Midbrain (tissue), 1 donor: ENCODE measurements at places on chromosomes 3 and 15.

DNA sequence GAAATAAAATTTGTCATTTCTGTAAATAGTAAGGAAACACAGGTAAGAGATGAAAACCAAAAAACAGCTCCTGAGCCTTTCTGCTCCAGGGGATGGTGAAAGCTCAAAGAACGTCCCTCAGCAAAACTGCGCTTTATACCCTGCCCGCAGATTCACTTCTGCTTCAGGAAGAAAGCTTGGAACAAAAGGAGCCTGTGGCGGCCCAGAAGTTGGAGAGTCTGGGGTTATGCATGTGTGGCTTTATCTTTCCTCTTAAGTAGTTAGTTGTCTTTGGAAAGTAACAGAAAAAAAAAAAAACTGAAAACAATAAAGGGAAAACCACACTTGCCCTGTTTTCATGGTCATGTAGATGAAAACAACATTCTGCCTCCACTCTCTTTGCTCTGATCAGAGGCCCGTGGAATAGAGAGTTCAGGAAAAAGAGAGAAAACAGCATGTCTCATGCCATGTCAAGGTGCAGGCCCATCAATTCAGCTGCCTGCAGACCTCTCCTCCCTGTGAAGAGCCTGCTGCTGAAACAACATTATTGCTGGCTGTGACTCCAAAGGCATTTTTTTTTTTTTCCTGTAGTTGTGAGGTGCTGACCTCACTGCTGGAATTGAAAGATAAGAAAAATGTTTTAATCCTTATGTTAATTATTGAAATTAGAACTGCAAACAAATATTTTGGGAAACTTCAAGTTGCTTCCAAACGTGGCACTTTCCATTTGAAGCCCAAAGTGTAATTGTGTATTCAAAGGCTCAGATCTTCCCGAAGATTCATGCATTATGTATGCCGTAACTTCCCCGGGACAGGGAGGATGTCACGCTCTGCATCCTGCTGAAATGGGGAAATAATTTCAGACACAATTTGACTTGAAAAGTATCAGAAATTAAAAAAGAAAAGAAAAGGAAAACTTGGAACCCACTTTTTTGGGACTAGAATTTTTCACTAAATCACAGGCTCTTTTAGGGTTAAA, 108.4 kb upstream of the ZNF385D start:
- DNase-seq = no peak

DNA sequence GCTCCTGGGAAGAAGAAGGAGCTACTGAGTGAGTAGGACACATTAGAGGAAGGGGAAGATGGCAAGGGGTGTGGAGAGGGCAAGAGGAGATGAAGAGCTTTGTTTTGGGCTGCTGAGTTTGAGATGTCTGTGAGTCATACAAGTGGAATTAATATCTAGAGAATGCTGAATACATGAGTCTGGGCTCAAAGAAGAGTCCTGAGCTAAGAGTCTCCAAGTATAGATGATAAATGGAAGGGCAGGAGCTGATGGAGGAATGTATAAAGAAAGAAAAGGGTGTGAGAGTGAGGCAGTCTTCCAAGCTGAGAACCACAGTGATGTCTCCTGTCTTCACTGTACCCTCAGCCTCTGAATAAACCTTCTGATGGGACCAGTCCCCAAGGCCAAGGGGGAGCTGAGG, 205.5 kb upstream of the MRPL3 start:
- DNase-seq = no peak

DNA sequence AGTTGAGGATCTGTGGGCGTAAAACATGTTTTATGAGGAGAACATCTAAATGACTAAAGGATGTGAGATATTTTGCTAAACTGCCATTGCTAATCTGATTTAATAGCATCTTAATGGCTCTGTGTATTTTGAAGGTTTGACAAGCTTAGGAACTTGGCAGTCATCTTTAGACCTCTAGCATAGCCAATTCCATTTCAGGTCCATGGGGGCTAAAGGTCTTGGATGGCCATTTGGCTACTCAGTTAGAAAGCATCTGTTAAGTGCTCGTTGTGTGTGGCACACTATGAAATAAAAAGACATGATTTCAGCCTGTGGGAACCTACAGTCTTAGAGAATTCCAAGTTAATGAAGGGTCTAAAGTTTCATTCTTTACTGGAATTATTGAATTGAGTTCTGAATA, 236.2 kb downstream of the IL5RA start:
- no peak for DNase-seq

GRCh38 chr3:128846486-128846891, 32.9 kb upstream of the ACAD9 start:
- DNase-seq = no peak

DNA sequence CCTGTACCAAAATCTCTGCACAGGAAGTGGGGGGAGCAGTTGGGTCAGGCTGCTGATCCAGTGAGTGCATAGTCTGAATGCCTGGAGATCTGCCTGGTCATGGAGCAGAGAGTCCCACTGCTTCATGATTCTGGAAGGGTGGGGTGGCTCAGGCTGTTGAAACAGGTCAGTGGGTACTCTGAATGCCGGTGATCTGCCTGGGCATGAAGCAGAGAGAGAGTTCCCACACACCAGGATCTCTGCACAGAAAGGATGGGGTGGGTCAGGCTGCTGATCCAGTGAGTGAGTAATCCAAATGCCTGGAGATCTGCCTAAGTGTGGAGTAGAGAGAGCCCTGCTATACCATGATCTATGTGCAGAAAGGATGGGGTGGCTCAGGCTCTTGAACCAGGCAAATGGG, 16.1 kb upstream of the GCSAM start:
- no peak for DNase-seq

- DNase-seq = no peak
Measured at GRCh38 chr15:99954361-99955180, 221.3 kb upstream of the LYSMD4 start.

DNA sequence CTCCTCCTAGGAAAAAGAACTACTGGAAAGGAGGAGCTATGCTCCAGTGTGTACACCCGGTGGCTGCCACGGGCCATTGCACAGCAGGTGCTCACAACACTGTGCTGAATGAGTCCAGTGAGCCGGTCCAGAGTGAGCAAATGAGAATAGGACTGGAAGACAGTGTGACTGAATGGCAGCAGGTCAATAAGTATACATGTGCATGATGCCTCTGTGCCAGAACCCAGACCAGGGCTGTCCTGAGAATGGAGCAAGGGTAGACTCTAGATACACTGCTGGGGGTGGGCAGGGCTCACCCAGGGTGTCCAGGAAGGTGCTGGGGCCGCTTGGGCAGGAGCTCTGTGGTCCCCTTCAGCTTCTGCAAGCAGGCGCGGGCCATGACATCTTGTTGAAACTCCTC, 8.3 kb downstream of the POLG start:
- DNase-seq = no peak

GRCh38 chr15:67106764-67107013, 41.3 kb downstream of the SMAD3 start:
- no peak for DNase-seq

GRCh38 chr15:45802140-45802539, 167.3 kb downstream of the SQOR start:
- no peak for DNase-seq

DNA sequence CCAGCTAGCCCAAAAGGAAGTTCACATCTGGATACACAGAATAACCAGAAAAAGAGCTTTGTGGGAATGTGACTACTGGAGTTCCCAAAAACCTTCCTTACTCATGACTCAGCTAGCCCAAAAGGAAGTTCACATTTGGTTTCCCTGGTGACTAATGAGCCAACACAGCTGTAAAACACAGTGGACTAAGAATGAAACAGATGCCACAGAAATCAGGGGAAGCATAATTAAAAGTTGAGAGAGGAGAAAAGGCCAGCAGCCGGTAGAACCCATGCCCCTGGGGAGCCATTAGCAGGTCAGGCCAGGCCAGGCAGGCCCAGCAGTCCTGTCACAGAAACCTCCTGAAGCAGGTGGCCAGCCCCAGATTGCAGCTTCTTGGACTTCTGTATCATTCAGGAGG, 130.3 kb downstream of the GHSR start:
- DNase-seq = no peak

DNA sequence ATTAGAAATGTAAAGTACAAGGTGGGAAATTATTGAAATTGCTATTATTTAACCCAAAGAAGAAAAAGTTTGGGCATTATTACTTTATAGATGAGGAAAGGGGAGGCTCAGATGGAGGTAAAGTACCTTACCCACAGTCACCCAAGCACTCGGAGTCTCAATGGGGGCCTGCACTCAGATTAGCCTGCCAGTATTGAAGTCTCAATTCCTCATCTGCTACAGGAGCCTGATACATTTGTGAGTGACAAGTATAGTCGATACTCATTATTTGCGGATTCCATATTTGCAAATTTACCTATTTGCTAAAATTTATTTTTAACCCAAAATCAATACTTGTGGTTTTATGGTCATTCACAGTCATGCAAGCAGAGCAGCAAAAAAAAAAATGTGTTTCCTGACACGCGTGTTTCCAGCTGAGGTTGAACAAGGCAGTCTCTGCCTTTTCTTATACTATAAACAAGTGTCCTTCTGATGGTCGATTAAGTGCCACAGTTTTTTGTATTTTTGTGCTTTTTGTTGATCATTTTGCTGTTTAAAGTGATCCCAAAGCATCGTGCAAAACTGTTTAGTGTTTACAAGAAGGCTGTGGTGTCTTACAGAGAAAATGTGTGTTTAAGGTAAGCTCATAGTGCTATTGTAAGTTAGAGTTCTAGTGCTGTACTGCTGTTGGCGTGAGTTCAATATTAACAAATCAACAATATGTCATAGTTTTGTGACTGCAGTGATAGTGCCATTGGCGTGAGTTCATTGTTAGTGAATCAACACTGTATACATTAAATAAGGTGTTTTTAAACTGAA, 48.0 kb downstream of the ARHGEF26 start:
- DNase-seq = no peak

GRCh38 chr15:41994772-41995475, 22.6 kb upstream of the EHD4 start:
- no peak for DNase-seq

DNA sequence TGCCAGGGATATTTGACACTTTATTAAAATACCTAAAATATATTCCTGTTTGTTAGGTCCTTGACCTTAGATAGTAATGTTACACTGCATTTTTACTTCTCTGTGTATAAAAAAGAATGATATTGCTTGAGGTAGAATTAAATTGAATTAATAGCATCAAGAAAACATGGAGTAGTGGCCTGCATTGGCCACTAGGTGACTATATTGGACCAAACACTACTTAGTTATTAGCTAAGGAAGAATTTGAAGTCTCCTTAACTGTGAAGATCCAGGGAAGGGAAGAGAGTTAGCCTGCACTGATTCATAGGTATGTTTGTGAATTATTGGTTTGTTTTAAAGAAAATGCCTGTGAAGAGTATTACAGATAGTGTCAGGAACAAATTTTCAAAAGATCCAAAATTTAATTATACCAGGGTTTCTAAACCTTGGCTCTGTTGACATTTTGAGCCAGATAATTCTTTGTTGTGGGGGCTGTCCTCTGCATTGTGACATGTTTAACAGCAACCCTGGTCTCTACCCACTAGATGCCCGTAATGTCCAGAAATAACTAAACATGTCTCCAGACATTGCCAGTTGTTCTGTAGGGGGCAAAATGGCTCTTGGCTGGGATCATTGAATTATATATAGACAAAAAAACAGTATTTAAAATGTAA, 103.6 kb upstream of the THSD4 start:
- DNase-seq = no peak

DNA sequence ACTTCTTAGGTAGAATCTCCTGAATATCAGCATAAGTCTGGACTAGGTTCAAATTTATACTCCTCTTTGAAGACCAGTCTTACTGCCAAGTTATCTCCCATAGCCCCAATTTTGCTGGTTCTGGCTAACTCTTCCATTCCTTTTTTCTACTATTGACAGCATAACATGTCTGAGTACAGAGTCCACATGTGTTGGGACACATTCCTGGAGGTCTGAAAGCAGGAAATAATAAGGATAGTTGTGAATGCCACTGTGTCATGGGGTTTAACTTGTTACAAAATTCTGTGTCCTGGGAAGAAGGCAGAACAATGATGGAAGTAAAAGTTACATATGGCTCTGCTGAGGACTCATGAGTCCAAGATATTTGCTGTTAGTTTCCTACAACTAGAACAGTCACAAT, 57.4 kb upstream of the ZBTB20 start:
- DNase-seq = no peak

DNA sequence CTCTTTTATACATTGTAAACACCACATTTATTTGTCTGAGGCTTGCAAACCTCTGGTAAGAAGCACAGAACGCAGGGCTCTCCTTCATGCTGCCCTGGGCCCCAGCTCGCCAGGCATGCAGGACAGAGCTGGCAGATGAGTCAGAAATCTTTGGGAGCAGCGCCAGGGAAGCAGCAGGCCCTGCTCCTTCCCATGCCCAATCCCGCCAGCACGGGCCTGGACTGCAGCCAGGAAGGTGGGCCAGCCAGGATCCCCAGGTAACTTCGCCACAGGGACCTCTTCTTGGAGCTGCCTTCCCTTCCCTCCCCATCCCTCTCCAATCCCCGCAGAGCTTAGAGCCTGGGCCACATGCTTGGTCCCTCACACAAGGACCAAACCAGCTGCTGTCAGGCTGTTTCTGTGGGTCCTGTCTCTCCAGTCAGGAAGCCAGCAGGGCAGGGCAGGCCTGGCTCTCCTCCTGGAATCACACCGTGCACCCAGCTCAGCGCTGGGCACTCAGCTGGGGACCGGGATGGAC, 8.8 kb downstream of the STOML1 start:
- no peak for DNase-seq

GRCh38 chr15:37102305-37103162, 2.2 kb upstream of the MEIS2 start:
- DNase-seq = no peak

DNA sequence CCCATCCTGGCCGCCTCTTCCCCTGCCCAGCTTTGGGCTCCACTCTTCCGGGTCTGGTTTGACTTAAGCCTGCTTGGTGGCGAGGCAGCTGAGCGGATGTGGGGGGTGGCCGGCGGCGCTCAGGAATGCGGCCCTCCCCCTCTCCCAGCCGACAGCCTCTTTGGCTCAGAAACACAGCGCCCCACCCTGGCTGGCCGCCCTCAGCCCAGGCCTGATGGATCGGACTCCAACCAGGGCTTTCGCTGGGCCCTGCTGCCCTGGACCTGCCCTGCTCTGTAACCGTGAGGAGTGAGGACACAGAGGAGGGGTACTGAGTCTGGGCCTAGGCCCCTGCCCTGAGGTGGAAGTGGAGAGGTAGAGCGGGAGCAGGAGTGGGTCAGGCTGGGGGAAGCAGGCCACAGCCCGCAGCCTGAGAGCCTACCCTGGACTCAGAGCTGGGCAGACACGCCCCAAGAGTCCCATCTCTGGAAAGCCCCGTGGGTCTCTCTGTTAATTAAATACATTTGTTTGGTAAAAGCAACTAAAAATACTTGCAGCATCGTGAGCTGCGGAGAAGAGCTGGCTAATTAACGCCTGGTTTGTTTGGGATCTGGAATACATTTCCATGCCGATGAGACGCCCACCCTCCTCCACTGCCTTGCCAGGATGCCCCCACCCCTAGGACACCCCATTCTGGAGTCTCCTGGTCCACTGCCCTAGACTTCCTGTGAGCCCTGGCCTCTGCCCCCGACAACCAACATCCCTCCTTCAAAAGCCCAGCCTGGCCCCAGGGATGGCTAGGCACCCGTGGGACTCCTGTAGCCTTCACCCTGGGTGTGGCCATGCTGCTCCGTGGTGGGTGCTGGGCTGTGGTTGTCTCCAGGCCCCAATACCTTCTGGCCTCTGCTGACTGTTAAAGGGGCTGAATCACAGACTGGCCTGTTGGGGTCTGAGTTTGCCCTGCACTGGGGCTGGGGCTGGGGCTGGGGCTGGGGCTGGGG, 19.6 kb downstream of the PLXNA1 start:
- DNase-seq = peak; percentile 34
